Stimulated activated CD8-positive, alpha-beta memory T cell treated with anti-CD3 and anti-CD28 coated beads, Interleukin-4, amount 100 ng/mL, for 1 hour (primary cell): ENCODE measurements at places on chromosomes 5 and 9.

GRCh38 chr5:152349683-152350526 lies 55.2 kb downstream of the NMUR2 start:
- no peak for DNase-seq

GRCh38 chr5:149420545-149421371 lies 41.7 kb upstream of the IL17B start:
- DNase-seq = no peak

GRCh38 chr9:73162987-73163768 lies 11.5 kb downstream of the ANXA1 start:
- DNase-seq = no peak

GRCh38 chr9:95552814-95553546 lies 36.2 kb upstream of the PTCH1 start:
- no peak for DNase-seq

GRCh38 chr5:39185761-39186160 lies 33.6 kb downstream of the FYB1 start:
- no peak for DNase-seq

DNA sequence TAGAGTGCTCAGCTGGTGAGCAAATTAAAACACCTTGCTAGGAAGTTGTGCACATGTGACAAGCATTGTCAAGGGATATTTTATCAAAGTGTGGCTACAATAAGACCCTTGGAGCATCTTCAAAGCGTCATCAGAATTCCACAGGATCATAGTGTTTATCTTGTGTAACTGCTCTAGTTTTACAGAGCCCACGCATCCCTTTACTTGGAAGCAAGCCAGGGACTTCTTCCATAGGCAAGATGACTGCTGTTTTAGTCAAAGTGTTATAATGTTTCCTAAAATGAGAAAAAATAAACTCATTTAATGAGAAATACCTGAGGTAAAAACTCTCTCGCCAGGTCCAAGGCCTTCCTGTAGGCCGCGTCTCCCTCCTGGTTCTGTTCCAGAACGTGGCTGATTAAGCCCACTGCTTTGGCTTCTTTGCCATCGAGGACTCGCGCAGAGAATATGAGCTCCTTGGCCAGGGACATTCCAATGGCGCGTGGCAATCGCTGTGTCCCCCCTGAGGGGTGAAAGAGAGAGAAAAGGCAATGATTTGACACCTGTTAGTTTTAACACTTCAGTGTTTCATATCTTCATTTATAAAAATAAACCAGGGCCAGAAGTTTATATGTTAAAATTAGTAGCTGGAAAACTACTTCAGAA lies 141.1 kb downstream of the AUH start:
- no peak for DNase-seq

GRCh38 chr5:79924936-79925893 lies 65.8 kb downstream of the MTX3 start:
- DNase-seq = no peak

DNA sequence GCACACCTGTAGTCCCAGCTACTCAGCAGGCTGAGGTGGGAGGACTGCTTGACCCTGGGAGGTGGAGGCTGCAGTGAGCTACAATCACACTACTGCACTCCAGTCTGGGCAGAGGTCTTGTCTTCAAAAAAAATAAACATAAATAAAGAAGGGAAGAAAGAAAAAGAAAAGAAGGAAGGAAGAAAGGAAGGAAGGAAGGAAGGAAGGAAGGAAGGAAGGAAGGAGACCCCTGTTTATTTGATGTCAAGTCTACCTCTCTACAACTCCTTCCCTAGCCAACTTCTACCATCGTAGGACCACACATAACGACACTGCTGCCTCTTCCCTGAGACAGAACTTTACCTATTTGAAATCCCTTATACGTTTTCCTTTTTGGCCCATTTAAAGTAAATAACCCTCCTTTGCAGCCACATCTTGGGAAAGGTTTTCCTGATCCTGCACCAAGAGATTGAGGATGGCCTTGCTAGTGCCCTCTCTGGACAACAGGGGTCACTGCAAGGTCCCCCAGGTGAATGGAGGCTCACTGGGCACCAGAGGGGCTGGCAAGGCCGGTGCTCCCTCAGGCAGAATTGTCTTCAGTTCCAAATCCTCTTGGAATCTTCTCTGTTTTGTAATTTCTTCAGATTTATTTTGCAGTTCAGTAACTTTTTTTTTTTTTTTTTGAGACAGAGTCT lies 10.5 kb downstream of the RPS14 start:
- no peak for DNase-seq
